NCI-H524 treated with DMSO at 0.1 percent for 48 hours (cell line): ENCODE measurements at places on chromosomes 3 and 15.

- DNase-seq, result no peak
Measured at GRCh38 chr3:112059497-112059896, 25.0 kb downstream of the TMPRSS7 start.

DNA sequence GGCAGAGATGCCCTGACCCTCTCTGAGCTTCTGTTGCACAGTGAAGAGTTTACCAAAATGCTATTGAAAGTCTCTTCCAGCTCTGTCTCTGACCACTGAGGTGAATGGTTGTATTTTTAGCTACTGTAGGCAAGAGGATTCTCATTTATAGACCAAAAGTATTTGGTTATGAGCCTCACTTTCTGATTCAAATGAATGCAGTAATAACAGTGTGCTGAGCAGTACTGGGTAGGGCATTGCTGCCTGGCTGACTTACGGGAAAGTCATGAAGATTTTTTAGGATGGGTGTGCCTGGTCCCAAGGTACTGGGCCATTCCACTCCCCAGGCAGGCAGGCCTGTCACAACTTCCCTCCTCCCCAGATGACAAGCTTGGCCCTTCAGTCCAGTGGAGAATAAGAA lies 15.5 kb downstream of the PLA1A start:
- no peak for DNase-seq

GRCh38 chr3:126269354-126269753 lies 87.9 kb downstream of the KLF15 start:
- DNase-seq, result no peak

GRCh38 chr3:55313666-55314065 lies 173.4 kb downstream of the WNT5A start:
- DNase-seq, result no peak
